Progenitor cell of endocrine pancreas (in vitro differentiated cells): ENCODE measurements at places on chromosomes 12 and 14. TPM values are rescaled to one million over a fixed set of nuclear protein-coding genes. Genes with fewer than 3 reads are reported as not detected.

DNA sequence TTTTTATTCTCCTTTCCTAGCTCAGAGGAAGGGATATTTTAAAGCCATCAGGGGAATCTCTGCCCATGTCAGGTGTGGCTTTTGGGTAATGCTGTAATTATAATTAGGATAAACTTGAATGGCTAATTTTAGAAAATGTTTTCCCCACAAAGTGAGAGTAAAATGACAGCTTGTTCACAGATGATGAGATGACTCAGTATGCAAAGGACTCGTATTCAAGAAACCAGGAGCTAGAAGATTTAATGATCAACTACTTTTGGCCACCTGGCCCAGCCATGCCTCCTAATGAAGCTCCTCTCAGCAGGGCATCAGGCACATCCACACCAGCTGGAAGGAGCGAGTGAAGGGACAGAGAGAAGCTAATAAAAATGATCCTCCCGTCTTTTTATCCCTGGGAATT lies 29.0 kb upstream of the PLEKHG7 start:
- no peak for DNase-seq

- DNase-seq, result no peak
Measured at GRCh38 chr14:65438266-65438933, 25.9 kb downstream of the FUT8 start.

- no peak for DNase-seq
Measured at GRCh38 chr12:124410354-124411175, 115.7 kb downstream of the RFLNA start.

BTBD6 gene
- 31.6 and 31.9 TPM in 2 replicates for total RNA-seq

DPF3 gene
- total RNA-seq, result 2.2 and 3.0 TPM in 2 replicates

DNA sequence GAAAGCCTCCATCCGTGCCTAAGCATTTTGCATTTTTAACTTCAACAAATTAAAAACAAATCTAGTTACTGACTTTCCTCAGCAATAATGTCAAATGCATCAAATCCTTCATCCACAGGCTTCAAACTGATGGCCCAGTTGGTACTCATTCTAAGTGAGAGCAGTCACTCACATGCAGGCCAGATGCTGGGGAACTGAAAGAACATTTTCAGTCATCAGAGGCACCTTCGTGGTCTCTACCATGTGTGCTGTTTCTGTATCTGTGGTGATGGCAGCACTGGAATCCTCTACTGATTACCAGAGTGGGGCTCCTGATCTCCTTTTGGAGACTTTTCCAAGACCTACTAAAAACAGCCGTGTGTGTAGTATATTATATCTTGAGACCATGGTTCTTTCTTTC lies 145.2 kb downstream of the PRIMA1 start:
- DNase-seq, result no peak

DNA sequence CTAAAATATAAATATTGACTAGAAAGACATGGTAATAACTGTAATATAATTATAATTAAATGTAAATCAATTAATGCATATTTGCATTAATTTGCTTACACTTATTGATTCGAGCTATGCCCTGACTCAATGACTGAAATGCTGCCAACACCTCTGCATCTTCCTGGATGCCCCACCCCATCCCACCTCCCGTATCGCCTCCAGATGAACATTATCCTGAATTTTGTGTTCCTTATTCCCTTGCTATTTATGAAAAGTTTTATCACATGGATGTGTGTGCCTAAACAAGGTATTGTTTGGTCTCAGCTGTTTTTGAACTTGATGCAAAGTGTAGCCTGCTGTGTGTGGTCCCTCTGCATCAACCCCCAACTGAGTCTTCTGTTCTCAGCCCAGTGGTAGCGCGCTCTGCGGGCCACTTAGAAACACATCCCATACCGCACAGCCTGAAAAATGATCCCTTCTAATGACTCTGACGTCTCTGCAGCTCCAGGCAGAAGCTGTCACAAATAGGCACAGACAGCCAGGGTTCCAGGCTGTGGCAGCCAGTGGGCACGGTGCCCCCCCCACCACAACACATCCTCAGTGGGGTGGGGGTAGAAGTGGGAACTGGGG lies 96.5 kb downstream of the PRMT8 start:
- no peak for DNase-seq

- no peak for DNase-seq
Measured at GRCh38 chr14:63551332-63551731, 8.2 kb upstream of the PPP2R5E start.

DNA sequence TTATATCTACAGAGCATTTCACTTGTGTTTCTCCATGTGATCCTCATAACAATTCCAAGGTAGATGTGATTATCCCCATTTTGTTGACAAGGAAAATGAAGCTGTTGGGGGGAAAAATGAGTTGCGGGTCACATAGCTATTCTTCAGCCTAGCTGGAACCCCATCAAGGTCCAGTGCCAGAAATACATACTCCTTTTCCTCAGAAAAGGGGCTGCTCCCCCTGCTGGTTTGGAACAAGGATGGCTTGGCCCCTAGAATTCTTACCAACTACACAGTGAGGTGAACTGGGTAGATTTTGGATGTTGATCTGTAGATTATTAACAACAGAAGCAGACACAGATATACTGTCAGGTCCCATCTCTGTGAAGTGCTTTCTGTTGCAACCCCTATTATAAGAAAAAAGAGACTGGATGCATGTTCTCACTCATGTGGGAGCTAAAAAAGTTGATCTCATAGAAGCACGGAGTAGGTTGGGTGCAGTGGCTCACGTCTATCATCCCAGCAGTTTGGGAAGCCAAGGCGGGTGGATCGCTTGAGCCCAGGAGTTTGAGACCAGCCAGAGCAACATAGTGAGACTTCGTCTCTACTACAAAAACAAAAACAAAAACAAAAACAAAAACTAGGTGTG lies 8.9 kb downstream of the IKZF4 start:
- peak; percentile 15 for DNase-seq

- no peak for DNase-seq
Measured at GRCh38 chr14:55416866-55417265, 5.2 kb upstream of the ATG14 start.

CLEC4D gene
- 0.14 TPM in 1 of 2 replicates, not detected in the other for total RNA-seq

DNA sequence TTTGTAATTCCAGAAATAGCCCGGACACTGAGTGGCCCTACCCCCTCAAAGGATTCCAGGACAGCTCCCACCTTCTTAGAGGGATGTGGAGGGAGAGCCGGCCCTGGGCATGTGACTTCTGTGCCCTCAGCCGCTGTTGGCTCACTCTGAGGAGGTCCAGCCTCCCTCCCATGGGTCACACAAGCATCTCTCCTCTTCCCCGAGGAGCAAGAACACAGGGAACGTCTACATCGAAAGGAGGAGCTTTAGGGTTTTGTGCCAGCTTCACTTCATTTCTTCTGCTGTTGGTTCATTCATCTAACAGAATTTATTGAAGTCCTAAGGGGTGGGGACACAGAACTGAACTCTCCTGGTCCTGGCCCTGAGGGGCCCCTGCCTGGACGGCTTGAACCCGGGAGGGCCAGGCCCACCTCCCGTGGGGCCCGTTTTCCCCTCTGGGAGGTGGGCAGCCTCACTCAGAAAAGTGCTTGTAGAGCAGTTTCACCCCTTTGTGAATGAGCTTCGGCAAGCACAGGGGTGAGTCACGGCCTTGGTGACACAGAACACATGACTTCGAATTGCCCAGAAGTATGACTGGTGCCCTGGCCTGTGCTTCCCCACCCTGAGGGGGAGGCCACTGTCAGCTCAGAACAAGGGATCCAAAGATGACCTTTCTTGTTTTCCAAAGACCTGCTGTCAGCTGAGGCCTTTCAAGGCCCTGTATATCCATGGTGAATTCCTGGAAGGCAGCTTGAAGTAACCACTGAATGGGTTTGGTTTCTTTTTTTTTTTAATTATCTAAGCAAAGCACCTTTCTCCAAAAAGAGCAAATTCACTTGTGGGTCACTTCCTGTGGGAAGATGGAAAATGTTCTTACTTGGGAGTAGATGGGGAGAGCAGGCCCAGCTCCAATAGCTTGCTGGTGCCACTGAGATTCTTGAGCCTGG lies 39.2 kb downstream of the NFKBIA start:
- DNase-seq, result no peak

GRCh38 chr14:102071283-102071998 lies 15.4 kb downstream of the HSP90AA1 start:
- DNase-seq, result no peak

- DNase-seq, result no peak
Measured at GRCh38 chr14:69615496-69616407, 4.4 kb downstream of the SUSD6 start.

HOXC12 gene
- total RNA-seq, result not detected in 2 replicates

- DNase-seq, result peak; percentile 39
Measured at GRCh38 chr12:52307836-52308805, 13.1 kb downstream of the KRT83 start.

SYNE3 gene
- 0.31 and 0.44 TPM in 2 replicates for total RNA-seq

- DNase-seq, result no peak
Measured at GRCh38 chr12:108722463-108722862, 8.9 kb downstream of the CORO1C start.

DNA sequence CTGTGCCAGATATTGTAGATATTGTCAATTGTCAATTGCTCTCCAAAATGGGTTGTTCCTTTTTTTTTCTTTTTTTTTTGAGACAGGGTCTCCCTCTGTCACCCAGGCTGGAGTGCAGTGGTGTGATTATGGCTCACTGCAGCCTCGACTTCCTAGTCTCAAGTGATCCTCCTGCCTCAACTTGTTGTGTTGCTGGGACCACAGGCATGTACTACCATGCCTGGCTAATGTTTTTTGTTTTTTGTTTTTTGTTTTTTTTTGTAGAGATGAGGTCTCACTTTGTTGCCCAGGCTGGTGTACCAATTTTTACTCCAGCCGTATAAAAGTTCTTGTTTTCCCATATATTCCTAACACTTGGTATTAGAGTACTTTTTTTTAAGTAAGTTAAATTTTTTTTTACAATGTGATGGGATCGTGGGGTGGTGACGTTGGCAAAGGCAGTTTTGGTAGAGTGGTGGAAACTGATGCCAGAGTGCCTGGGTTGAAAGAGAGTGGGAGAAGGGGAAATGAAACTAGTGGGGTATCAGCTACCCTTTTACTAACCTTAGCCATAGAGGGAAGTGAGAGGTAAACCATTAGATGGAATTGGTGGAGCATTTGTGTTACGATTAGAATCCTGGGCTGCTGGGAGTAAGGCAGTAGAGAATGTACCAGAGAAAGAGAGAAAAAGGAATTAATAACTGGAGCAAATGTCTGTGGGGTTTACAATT lies 33.0 kb upstream of the CFAP54 start:
- no peak for DNase-seq

B4GALNT1 gene
- 0.73 and 1.1 TPM in 2 replicates for total RNA-seq

- DNase-seq, result no peak
Measured at GRCh38 chr12:47775100-47775911, 2.3 kb downstream of the SLC48A1 start.

- no peak for DNase-seq
Measured at GRCh38 chr12:2999265-2999841, 40.2 kb downstream of the TEAD4 start.

GRCh38 chr14:100100032-100100703 lies 34.9 kb downstream of the EVL start:
- DNase-seq, result no peak

DENR gene
- total RNA-seq, result 67.8 and 68.4 TPM in 2 replicates

SERPINA10 gene
- 2.6 and 3.2 TPM in 2 replicates for total RNA-seq

GRCh38 chr14:64762044-64763034 lies 58.1 kb downstream of the PLEKHG3 start:
- no peak for DNase-seq

DNA sequence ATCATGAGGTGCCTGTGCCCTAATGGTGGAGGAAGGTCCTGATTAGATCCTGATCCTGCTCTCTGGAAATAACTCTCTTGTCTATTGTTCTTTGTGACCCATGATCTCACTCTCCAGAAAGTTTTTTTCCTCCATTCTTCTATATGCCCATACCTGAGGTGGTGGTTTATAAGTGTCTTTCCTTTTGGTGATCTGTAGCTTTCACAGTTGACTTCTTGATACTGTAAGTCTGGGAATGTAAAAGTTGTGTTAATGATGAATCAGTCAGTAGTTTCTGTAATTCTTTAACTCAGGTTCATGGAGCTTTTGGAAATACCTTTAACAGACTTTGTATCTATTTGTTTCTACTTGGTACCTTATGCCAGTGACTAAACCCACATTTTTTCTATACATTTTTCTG lies 444.0 kb upstream of the FLRT2 start:
- no peak for DNase-seq

DNA sequence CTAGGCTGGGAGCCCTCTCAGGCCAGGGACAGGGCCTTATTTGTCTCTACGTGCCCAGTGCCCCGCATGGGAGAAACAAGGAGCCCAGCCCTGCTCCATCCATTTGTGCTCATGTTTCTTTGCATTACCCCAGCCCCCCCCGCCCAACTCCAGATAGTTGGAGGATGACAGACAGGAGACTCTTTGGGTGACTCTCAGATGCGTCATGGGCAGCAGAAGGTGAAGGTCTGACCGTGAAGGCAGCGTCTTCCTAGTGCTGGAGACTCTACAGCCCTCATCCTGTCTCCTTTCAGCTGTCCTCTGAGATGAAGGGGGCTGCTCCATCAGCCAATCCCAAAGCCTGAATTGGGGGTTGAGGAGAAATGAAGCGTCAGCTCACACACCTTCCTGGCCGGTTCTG lies 283 bp upstream of the PSMB11 start:
- no peak for DNase-seq

DNA sequence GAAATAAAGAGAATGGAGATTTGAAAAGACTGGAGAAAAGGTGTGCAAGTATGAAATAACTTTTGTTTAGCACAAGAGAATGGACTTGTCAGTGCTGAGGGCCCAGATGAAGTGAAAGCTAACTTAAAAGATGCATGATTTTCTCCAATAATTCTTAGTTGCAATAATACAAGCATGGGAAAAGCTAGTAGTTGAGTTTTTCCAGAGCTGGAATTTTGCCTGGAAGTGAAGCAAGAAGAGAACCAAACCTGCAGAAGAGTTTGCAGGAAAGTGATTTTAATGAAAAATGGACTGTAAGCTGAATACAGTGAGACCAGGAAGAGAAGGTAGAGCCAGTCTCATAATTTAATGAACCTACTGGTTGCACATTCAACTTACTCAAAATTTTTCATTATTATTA lies 69.3 kb upstream of the FSCB start:
- DNase-seq, result no peak

SUOX gene
- 44.8 and 45.6 TPM in 2 replicates for total RNA-seq

TSHR gene
- 0.24 TPM in 1 of 2 replicates, not detected in the other for total RNA-seq

COX14 gene
- 25.1 and 30.1 TPM in 2 replicates for total RNA-seq

GRCh38 chr14:68969278-68970033 lies 9.6 kb downstream of the ACTN1 start:
- no peak for DNase-seq
